ENCODE measurements at places on chromosomes 1 and 21.

GRCh38 chr1:205803986-205804385 lies 9.0 kb downstream of the SLC41A1 start:
- no peak for DNase-seq

GRCh38 chr1:66599899-66600737 lies 66.2 kb downstream of the SGIP1 start:
- no peak for DNase-seq

DNA sequence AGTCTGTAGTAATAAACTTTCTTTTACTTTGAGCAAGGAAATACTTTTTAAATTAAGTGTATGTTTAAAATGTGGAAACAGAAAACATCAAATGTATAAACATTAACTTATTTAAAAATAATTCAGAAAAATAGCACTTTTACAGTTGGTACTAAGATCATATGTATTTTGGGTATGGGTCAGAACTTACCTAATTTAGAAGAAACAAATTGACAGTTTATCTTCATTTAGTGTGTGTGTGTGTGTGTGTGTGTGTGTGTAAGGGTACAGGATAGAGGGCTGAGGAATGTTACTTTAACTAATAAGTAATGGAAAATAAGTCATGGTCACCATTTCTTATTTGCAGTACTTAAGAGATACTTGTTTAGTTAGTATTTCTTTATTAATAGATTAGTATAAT lies 3.3 kb downstream of the MAN1A2 start:
- DNase-seq, result no peak

GRCh38 chr1:160629286-160630210 lies 17.3 kb downstream of the SLAMF1 start:
- DNase-seq, result no peak
